Caki2 (cell line): ENCODE measurements at places on chromosomes 3 and 15. TPM values are rescaled to one million over a fixed set of nuclear protein-coding genes. Genes with fewer than 3 reads are reported as not detected.

DNA sequence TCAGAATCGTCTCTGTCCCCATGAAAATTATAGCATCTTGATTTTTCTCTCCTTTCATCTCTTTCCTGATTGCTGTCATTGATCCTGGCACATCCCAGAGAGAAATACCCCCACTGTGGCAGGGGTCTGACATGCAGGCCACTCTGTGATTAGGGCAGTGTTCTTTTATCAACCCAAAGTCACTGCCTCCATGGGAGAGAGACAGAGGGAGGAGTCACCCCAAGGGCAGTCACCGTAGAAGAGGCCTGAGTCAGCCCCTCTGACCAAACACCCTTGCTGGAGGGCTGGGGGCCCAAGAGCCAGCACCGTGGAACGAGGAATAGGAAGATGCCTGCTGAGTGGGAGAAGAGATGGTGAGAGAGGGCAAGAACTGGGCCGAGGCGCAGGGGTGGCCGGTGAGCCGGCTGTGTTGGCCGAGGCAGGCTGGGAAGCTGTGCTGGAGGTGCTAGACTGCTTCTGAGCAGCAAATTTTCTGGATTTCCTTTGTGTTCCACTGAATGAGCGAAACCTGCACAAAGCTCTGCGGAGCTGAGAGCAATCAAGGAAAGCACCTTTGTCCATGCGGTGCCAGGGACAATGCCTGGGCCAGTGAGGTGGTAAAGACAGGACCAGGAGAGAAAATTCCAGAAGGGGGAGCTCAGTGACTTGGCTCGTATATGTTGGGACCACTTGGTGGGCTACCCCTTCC is 103.8 kb downstream of the ADCY5 start:
- no peak for DNase-seq

DNA sequence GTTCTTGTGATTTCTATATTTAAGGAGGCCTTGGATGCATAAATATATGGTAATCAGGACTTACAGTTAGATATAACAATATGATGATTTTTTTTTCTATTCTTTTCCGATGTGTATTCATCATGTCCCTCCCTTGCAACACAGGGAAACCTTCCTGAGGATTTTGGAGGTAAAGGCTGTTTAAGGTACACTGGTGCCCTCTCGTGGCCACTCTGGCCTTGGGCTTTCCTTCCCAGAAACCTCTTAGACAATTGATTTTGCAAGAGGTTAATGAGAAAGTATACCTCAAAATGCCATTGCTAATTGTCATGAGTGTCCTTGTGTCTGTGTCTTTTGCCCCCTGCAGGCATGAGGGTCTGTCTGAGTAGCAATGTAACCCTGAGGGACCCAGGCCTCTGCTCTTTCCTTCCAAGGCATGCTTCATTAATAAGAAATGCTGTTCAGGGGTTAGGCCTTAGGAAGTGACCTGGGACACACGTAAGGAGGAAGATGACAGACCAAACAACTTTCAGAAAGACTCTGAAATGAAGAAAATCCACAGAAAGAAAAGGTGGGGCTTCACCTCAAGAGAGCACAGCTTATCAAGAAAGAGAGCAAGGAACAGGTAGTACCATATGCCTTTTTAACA is 70.3 kb upstream of the PPP2R3A start:
- DNase-seq = peak; percentile 62

DNA sequence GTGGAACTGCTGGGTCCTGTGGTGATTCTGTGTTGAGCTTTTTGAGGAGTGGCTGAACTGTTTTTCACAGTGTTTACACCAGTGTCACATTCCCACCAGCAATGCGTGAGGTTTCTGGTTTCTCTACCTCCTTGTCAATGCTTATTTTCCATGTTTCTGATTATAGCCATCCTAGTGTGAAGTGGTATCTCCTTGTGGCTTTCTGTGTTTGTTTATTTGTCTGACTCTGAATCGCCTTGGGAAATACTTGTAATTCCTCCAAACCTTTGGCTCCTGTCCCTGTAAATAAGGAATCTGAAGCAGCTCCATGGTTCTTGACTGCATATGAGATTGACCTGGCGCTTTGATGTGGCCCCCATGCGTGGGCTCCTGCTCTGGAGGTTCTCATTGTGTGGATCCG is 20.6 kb downstream of the FAN1 start:
- DNase-seq = peak; percentile 81

DNA sequence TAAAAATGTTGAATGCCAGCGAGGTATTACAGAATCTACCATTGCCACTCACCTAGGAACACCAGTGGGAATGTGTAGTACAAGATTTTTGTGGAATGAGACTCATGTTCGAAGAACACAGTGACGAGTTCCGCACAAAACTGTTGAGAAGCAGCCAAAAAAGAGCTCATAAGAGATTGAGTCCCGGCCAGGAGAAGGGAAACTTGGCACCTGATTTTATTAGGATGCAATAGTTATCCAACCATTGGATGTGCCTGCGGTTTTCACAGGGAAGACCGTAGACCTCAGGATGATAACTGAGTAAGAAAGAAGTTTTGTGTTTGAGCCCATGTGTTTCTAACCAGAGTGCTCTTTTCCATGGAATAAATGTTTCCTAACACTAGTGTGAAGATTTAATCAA is 88.9 kb downstream of the PTPRG start:
- no peak for DNase-seq

DNA sequence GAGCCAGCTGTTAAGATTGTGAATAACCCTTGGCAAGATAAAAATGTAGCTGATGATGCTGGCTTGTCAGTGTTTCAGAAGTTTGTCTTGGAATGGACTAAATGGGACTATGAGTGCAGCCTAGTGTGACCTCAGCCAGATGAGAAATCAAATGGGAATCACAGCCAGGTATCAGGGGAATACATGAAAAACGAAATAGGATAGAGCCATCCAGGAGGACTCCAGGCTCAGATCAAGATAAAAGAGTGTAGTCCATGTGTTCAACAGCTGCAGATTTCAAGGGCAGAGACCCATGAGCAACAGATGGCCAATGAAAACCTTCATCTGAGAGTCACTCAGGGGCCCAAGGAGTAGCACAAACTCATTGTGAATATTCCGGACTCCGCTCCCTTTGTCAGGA is 1080.9 kb upstream of the CADM2 start:
- DNase-seq = no peak

Gene GOLGA6L9
- total RNA-seq = 0.41 and 1.1 TPM in 2 replicates

Gene TRPM1
- 0.07 TPM in 1 of 2 replicates, not detected in the other for total RNA-seq

DNA sequence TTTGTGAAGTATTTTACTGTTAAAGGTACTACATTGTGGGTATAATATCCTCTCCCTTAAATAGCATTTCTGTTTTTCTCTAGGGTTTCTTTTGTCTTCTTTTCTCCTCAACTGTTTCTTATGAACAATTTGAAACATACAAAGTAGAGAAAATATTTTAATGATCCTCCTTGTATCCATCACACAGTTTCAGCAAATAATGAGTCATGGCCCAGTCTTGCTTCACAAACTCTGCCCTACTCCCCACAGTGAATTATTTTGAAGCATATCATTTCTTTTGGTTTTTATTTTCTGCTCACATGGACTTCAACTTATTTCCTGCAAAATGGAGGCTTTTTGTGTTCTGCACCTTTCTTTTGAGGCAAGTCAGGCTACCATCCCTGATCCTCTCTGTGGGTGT is 6.1 kb upstream of the SCAANT1 start:
- DNase-seq = no peak

Gene PLSCR5
- total RNA-seq = not detected in 2 replicates

DNA sequence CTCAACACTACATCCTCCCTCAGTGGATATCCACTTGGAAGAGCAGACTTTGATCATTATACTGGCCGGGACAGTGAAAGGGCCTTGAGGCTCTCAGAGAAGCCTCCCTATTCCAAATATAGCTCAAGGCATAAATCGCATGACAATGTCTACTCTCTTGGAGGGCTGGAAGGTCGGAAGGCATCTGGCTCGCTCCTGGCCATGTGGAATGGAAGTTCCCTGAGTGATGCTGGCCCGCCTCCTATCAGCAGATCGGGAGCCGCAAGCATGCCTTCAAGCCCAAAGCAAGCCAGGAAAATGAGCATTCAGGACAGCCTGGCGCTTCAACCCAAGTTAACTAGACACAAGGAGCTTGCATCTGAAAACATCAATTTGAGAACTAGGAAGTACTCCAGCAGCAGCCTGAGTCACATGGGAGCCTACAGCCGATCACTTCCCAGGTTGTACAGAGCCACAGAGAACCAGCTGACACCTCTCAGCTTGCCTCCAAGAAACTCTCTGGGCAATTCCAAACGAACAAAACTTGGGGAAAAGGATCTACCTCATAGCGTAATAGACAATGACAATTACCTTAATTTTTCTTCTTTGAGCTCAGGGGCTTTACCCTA is 25.4 kb downstream of the PHLDB2 start:
- DNase-seq = no peak

Gene CYP8B1
- total RNA-seq = not detected in 2 replicates

DNA sequence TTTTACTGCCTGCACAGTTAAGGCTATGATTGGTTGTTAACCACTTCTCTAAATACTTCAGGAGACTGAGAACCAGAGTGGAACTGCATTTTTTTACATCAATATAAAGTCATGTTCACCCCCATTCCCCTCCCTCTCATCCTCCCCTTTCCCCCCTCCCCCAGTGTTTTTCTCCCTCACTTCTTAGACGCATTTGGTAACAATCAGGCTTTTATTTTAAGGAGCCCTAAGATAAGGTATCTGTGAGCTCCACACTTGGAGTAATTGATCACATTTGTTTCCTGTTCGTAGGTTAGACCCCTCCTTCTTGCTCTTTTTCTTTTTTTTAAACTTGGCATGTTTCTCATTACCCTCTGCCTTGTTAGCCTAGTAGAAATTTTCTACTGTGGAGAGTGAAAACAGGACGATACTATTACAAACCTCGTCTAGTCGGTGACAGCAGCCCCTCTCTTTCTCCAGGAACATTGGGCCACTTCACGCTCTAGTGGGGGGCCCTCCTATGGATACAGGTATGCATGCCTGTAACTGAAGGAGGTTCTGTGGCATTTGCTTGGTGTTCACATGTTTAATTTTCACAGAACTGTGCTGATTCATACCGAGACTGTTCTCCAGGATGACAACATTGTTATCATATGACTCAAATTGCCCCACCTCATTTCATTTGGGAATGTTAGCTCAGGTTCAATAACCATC is 314.4 kb downstream of the MECOM start:
- peak; percentile 64 for DNase-seq

GRCh38 chr15:77023576-77024272 is 28.8 kb downstream of the PSTPIP1 start:
- no peak for DNase-seq

GRCh38 chr15:100944986-100945385 is 25.8 kb downstream of the LRRK1 start:
- no peak for DNase-seq

- no peak for DNase-seq
These were observed 153.4 kb upstream of the PFN2 start for GRCh38 chr3:150124142-150124541.

DNA sequence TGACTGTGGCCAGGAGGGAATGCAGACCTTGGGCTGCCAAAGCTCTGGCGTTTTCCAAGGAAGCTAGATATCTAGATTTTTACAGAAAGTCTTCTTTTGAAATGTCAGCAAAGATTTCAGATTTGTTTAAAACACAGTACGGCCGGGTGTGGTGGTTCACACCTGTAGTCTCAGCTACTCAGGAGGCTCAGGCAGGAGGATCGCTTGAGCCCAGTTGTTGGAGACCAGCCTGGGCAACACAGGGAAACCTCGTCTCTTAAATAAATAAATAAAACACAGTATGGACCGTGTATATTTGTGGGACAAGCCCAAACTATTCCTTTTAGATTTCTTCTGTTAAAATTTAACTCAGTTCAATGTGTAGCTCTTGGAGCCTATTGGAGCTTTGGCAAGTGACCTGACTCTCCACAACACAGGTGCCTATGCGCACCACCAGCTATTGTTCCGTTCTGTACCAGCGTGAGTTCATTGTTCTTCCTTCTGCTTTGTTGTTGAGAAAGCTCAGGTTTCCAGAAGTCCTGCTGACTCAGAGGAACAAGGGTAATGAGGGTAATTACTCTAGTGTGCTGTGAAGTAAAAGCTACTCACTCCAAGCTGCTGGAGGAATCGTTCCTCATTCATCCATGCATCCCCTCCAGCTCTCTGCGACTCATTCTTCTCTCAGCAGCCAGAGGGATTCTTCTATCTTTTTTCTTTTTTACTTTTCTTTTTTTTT is 73.1 kb upstream of the SLC6A6 start:
- peak; percentile 87 for DNase-seq

Gene CLDN16
- total RNA-seq = 15.8 and 17.8 TPM in 2 replicates

GRCh38 chr3:69105320-69105719 is 17.1 kb downstream of the LMOD3 start:
- no peak for DNase-seq

Gene MESP1
- 2.1 and 4.7 TPM in 2 replicates for total RNA-seq

Gene SAMMSON
- 0.10 and 0.78 TPM in 2 replicates for total RNA-seq

- DNase-seq = no peak
These were observed 58.0 kb downstream of the CHD2 start for GRCh38 chr15:92958105-92958504.

- DNase-seq = no peak
These were observed 88.8 kb downstream of the IGF1R start for GRCh38 chr15:98737159-98737558.

- DNase-seq = peak; percentile 99
These were observed 215.6 kb upstream of the RBMS3 start for GRCh38 chr3:29065211-29065785.

Gene LDHAL6B
- not detected in 2 replicates for total RNA-seq

DNA sequence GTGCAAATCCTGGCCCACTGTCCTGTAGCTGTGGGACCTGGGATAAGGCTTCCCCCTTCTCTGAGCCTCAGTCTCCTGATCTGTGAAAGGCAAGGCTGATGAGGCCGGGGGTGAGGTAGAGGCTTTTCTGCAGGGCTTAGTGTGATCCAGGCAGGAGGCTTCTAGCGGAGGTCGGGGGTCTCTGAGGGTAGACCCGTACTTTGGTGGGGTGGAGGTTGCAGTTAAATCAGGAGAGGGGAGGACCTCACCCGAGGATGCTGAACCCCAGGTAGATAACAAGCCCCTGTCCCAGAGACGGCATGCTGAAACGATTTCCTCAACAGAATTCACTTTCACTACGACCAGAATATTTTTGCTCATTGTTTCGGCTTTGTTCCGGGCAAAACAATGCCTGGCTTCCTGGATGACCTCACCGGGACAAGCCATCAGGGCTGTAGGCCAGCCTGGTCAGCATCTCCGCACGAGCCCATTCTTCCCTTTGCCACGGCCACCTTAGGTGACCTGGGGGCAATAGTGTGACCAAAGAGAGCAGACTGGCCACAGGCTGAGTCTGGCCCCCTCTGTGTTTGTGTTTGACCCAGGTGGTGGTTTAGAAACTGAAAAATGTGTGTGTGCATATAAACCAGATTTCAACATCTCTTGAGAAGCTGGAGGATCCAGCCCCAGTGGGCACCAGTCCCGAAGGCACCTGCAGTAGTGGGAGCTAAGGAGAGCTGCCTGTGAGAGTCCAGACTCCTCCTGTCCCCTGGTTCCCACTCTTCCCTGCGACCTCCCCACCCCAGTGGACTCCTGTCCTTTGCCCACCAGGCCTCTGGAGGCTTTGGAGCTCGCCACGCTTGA is 33.0 kb downstream of the SLC6A6 start:
- DNase-seq = peak; percentile 50
